ENCODE measurements at places on chromosomes 16 and 17.

DNA sequence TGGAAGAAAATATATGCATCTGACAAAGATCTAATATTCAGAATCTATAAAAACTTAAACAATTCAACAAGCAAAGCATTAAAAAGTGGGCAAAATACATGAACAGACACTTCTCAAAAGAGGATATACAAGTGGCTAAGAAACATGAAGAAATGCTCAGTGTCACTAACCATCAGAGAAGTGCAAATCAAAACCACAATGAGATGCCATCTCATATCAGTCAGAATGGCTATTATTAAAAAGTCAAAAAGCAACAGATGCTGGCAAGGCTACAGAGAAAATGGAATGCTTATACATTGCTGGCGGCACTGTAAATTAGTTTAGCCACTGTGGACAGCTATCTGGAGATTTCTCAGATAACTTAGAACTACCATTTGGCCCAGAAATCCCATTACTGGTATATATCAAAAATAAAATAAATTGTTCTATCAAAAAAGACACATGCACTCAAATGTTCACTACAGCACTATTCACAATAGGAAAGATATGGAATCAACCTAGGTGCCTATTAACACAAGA, 179.5 kb downstream of the PCTP start:
- no peak for DNase-seq

- no peak for DNase-seq
Observed at GRCh38 chr17:48102798-48103715, 1.8 kb upstream of the CBX1 start.

DNA sequence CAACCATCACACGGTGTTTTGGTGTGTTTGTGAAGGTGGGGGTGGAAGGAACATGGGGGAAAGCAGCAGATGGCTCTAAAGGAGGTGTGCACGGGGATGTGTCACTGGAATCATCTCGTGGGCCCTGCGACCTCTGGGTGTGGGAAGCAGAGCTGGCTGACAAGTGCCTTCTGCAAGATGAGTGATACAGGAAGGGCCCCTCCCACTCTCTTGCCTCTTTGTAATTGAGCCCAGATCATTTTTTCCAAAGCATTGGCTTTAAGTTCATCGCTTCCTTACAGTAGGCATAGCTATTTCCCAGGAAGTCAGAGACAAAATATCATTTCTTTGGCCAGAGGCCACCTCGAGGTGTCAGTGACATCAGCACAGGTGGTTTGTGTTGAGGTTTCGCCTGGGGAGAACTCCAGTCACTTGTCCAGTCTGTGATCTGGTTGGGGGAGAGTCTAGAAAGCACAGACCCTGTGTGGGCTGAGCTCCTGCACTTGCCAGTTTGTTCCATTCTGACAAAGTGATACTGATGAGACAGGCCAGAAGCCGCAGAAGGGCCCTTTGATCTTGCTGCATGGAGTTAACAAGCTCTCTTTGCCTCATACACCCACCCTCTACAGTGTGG, 20.6 kb upstream of the SNTB2 start:
- DNase-seq, result peak; percentile 80

- no peak for DNase-seq
Observed at GRCh38 chr17:27630607-27631410, at the start of gene LGALS9. Gene LGALS9, plus strand, starts transcription at chr17:27631188. Its CDS starts 78 bp downstream, at chr17:27631266.

DNA sequence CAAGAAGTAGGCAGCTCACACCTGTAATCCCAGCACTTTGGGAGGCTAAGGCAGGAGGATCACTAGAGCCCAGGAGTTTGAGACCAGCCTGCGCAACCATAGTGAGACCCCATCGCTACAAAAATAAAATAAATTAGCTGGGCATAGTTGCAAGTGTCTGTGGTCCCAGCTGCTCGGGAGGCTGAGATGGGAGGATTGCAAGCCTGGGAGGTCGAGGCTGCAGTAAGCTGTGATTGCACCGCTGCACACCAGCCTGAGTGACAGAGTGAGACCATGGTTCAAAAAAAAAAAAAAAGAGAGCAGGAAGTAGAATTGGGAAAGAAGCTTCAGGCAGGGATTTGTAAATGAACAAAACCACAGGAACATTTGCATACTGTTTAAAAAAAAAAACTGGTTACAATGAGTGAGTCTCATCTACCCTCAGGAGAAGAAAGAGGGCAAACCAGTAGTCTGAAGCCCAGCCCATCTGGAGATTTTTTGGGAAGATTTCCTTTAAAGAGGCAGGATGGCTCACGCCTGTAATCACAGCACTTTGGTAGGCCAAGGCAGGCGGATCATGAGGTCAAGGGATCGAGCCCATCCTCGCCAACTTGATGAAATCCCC, 7.9 kb downstream of the MPV17L start:
- DNase-seq, result peak; percentile 5

DNA sequence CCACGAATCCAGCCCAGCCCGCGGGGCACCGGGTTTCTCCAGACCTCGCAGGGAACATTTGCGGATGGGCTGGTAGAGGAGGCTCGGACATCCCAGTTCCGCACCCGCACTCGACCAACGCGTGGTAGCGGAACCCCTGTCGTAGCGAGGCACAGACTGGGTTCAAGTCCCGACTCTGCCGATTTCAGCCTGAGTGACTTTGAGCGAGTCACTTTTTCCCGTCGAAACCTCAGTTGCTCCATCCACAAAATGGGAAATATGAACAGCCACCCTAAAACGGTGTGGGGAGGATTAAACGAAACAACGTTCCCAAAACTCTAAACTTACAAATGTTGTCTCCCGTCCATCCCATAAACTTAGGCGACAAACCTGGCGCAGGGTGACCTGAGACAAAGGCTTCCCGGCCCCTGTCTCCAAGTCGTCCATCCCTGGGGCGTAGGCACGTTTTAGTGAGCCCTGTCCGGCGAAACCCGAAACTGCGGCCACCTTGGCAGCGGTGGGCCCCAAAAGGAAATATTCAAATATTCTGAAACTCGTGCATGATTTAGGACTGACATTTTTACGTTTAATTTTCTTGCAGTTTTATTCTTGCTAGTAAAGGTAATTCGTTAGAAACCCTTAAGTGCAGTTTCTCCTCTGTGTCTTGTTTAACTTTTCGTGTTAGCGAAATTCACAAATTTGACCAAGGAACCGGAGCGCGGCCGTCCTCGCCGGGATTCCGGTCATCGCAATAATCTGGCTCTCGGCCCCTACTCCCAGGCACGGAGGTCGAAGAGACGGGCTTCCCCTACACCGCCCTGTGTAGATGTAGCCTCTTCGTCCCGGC, 1.9 kb upstream of the MLLT6 start:
- DNase-seq, result no peak

DNA sequence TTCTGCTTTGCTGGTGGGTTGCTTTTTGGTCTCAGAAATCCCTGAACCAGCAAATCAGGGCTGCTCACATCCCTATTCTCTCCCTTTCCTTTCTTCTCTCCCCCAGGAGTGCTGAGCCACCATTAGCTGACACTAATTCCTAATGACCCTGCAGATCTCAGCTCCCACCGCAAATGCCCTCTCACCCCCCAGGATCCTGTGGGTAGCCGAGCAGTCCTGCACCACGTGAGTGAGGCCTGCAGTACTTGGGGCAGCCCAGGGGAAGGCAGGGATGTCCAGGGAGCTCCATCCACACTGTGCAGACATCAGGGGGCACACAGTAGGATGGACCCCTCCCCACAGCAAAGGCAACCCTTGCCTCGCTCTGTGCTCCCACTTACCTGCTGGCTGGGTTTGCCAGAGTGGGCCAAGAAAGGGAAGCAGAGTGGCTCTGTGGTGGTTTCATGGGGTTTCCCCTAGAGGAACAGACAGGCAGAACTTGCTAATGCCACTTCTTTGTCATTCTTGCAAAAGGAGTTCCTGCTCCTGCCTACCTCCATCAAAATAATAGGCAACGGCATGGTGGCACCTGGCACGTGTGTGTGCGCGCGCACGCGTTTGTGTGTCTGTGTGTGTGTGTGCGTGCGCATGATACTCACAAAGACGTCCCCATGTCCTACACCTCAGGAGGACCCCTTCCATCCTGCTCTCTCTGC, 135.6 kb downstream of the GAS7 start:
- no peak for DNase-seq

DNA sequence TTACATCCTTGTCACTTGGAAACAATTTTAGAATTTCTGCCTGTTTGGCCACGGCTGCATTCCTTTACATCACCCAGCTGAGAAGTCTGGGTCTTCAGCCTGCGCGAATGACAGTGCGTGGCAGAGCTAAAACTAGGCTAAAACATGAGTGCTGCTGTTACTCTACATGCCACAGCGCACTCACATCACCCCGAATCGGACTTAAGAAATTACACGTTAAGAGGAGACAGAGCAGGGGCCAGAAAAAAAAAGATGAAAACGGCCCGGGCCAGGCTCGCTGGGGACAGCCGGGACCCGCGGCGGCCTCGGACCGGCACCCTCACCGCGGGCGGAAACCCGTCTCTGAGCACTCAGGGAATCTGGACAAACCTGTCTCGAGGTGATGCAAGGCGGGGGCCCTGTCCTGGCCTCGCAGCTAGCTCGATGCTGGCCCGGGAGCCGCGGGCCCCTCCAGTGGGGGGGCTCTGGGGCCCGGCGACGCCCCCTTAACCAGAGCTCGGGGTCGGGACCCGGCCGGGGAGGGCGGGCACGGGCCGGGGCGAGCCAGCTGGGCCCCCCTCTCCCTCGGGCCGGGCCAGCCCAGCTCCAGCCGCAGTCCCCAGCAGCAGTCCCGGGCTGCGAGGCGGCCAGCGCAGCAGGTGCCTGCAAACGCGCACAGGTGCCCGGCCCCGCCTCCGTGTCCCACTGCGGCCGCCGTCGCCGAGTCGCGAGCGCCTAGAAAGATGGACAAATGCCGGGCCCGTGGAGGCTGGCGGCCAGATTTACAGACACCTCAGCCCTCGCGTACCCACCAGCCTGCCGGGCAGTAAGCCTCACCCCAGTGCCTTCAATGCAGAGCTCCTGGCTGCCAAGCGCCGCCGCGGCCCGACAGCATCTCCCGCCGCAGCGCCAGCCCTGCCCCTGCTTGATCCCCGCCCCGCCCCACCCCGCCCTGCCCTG, at the start of gene AKTIP:
AKTIP (minus strand) TSS at position 879 of the 939 bp plus-strand sequence. CDS start 2,950 bp downstream, outside the sequence.
- peak; percentile 35 for DNase-seq

DNA sequence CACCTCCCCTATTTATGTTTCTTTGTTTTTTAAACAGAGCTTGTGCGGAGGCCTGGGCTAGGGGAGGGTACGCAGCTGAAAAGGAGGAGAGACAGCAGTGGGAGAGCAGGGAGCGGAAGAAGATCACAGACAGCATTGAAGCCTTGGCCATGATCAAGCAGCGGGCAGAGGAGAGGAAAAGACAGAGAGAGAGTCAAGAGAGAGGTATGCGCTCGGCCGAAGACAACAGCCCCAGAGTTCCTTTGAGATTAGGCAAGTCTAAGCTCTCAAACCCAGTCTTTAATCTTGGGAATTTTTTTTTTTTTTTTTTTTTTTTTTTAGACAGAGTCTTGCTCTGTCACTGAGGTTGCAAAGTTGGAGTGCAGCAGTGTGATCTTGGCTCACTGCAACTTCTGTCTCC, 20.6 kb downstream of the DNAAF1 start:
- DNase-seq, result no peak

- DNase-seq, result peak; percentile 80
Observed at GRCh38 chr17:30344283-30345088, 10.6 kb upstream of the TMIGD1 start.

DNA sequence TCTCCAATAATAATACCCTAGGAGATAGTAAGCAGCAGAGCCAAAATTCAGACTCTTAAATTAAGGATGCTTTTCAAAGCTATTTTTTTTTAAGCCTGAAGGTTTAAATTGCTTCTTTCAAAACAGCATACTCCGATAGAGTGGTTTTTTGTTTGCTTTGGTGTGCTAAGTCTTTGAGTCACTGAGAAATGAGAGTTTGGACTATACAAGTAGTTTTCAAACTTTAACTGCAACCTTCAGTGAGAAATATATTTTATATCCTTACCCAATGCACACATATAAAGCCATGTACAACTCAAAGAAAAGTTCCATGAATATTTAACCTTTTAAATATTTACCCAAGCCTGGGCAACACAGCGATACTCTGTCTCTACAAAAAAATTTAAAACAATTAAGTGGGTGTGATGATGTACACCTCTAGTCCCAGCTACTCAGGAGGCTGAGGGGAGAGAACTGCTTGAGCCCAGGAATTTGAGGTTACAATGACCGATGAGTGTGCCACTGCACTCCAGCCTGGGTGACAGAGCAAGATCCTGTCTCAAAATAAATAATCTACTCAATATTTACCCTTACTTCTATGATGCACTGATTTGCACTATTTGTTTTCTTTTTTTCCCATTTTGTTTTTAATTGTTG, 19.2 kb downstream of the DCUN1D3 start:
- DNase-seq, result no peak

- DNase-seq, result no peak
Observed at GRCh38 chr16:88553739-88554138, 16.5 kb upstream of the ZC3H18 start.

GRCh38 chr17:2331303-2331702, 5.0 kb downstream of the TSR1 start:
- peak; percentile 19 for DNase-seq

- DNase-seq, result no peak
Observed at GRCh38 chr16:16032271-16032979, 83.0 kb downstream of the ABCC1 start.

GRCh38 chr16:67017421-67017750, 11.6 kb upstream of the CBFB start:
- no peak for DNase-seq

DNA sequence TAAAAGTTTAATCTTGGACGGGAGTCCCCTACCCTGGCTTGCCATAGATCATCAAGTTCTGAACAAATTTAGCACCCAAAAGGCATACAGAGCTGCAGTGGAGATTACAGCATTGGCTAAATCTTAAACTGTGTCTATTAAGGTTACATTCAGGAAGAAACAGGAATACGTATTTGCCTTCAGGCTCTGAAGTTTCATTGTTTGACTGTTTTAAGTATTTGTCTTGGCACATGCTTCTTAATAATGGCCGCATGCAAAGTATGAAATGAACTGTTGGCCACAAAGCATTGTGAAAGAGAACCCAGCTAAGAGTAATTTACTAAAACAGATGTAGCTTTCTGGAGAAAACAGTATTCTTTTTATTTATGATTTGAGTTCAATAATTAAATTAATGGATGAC, 63.9 kb upstream of the CNEP1R1 start:
- no peak for DNase-seq

DNA sequence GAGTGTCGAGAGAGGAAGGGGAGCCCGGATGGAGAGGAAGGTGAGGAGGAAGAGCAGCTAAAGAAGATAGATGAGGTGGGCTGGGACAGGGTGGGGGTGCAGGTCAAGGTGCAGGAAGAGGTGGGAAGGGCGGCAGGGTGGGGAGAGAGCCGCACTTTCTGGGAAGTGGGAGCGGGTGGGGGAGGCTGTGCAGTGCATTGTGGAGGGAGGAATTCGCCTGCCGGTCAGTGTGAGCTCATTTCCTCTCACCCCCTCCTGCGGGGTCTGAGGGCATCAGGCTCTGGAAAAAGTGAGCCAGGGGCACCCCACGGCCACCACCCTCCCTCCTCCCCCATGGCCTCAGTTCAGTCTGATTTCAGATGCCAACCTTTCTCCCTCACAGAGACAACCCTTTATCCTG, 2.5 kb upstream of the ARHGAP23 start:
- no peak for DNase-seq

- no peak for DNase-seq
Observed at GRCh38 chr16:22190081-22190775, 15.8 kb upstream of the EEF2K start.

- peak; percentile 78 for DNase-seq
Observed at GRCh38 chr17:66661411-66662256, 173.3 kb upstream of the CACNG5 start.

All from fibroblast of mammary gland (primary cell).